Left ventricle myocardium superior (tissue), 1 donor: ENCODE measurements at places on chromosomes 7 and 10. TPM values are rescaled to one million over a fixed set of nuclear protein-coding genes. Genes with fewer than 3 reads are reported as not detected.

Gene POLR2J2
- total RNA-seq, result 3.4 TPM

DNA sequence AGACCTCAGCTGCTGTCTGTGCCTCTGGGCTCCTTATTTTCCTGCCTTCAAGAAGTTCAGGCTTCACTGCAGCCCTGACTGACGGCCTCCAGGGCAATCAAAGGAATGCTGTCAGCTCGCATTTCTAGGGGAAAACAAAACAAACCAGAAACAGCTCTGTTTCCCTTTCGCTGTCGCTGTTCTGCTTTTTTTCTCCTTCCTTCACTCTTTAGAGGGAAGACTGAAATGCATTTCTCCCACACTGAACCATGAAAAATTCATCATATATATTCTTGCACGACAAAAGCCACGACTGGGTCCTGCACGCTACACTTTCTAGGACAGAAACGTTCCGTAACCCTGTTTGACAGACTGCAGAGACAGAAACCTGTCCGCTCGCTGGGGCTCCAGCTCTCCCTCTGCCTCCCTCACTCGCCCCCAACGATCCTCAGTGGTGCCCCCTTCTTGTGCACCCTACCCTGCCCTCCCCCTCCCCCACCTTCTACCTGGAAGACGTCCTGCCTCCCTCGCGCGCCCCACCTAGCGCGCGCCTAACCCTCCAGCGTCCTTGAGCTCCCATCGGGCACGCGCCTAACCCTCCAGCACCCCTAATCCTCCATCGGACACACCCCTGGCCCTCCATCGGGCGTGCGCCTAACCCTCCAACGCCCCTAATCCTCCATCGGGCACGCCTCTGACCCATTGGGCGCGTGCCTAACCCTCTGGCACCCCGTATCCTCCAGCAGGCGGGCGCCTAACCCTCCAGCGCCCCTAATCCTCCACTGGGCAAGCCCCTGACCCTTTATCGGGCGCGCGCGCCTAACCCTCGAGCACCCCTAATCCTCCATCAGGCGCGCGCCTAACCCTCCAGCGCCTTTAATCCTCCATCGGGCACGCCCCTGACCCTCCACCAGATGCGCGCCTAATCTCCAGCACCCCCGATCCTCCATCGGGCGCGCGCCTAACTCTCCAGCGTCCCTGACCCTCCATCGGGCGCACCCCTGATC is 37.1 kb downstream of the SVOPL start:
- no peak for DNase-seq

GRCh38 chr10:94197241-94197640 is 165.5 kb downstream of the NOC3L start:
- no peak for DNase-seq

DNA sequence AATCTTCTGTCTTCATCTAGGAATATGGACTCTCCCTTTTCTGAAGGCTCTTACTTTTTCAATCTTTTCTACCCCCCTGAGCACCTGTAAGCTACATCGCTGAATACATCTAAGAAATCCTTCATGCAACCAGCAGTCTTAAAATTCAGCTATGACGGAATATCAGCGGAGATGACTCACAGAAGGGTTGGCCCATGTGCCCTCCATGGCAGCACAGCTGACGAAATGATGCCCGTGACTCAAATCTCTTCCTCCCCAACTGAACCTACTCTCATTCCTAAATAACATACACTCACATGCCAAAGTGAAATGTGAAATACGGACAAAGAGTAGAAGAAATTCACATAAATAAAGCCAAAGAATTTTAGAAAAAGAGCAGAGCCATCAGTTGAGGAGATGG is 30.3 kb upstream of the NCAPG2 start:
- no peak for DNase-seq

Gene RELN
- 2.5 TPM for total RNA-seq

Gene ZNF438
- 13.9 TPM for total RNA-seq

Gene AKR1E2
- total RNA-seq, result 4.5 TPM

Gene MRM2
- 23.5 TPM for total RNA-seq

- no peak for DNase-seq
These were observed 40.5 kb downstream of the AMZ1 start for GRCh38 chr7:2728316-2729030.

DNA sequence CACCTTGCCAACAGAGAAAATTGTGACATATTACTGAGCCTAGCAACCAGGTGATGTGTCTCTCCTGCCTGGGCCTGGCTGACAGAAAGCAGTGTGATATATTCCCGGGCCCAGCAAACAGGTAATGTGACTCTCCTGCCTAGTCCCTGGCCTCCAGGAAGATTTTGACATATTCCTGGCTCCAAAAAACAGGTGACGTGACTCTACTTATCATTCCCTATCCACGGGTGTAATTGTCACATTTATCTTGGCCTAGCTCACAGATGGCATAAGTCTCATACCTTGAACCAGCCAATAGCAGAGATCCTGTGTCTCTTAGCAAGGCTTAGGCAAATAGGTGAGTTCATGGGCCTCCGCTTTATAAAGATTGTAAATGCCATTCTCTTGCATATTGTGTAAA is 49.6 kb upstream of the ZNF680 start:
- no peak for DNase-seq

GRCh38 chr7:81355911-81356310 is 413.9 kb downstream of the HGF start:
- no peak for DNase-seq

DNA sequence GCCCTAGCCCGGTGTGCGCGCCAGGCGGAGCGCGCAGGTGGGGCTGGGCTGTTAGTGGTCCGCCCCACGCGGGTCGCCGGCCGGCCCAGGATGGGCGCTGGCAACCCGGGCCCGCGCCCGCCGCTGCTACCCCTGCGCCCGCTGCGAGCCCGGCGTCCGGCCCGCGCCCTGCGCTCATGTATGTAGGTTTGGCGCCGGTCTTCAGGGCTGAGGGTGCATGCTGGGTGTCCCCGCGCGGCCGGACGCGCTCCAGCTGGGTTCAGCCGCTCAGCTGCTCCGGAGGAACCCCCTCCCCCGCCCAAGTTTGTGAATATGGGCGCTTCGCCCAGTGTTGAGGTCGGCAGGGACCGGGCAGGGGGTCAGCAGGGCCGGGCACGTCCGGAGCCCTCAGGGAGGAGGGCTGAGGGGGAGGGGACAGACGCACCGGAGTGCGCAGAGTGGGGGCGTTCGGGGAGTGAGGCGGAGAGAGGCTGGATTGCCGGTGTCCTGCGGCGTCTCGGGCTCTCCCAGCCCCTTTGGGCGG is 559 bp downstream of the VWC2 start:
- peak; percentile 55 for DNase-seq

Gene HMX3
- total RNA-seq, result not detected

- no peak for DNase-seq
These were observed 129.8 kb upstream of the GPR26 start for GRCh38 chr10:123536176-123536845.

Gene SYT15
- total RNA-seq, result 3.6 TPM

- no peak for DNase-seq
These were observed 28.4 kb downstream of the RSU1 start for GRCh38 chr10:16788778-16789177.

Gene MINDY4
- 4.9 TPM for total RNA-seq

DNA sequence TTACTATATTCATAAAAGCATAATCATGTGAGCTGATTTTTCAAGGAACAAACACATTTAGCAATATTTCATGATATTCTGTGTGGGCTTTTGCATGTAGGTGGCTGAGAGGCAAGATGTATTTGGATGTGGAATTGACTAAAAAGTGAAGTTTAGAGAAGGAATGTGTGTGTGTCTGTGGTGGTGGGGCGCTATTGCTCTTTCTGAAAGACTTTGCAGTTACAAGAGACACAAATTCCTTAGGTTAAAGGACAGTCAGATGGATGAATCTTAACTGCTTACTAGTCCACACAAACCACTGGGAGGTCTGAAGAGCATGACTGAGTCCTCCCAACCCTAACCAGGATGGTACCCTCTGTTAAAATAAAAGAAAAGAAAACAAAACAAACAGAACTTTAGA is 200.1 kb downstream of the SDHAF3 start:
- no peak for DNase-seq

DNA sequence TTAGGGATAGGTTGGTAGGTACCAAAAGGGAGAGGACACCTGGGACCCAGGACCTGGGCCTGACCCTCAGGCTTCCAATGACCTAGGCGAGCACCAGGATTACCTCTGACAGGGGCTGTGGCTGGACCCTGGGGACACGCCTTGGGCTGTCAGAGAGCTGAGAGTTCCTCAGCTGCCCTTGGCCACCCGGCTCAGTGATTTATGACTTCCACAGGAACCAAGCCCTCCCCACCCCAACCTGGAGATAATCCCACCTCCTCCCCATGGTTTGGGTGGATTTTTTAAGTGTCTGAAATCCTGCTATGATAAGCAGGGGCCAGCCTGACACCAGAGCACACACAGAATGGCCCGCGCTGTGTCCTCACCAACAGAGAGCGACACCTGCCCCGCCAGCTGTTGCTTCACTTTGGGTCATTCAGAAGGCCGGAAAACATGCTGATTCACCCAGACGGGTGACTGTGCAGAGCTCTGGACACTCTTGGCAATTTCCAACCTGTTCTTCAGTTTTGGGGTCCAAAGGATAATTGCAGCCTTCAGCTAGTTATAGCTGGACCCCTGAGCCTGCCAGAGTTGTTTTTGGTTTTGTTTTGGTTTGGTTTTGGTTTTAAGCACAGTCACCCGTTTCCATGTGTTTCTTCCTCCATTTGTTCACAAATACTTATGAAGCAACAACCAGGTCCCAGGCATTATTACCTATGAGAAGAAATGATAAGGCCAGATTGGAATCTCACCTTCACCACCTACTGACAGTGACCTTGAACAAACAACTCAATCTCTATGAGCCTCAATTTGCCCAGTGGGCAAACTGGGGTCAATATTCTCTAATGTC is 78.2 kb downstream of the RAB11FIP2 start:
- no peak for DNase-seq

- DNase-seq, result no peak
These were observed 228.3 kb downstream of the CALN1 start for GRCh38 chr7:72183835-72184234.

DNA sequence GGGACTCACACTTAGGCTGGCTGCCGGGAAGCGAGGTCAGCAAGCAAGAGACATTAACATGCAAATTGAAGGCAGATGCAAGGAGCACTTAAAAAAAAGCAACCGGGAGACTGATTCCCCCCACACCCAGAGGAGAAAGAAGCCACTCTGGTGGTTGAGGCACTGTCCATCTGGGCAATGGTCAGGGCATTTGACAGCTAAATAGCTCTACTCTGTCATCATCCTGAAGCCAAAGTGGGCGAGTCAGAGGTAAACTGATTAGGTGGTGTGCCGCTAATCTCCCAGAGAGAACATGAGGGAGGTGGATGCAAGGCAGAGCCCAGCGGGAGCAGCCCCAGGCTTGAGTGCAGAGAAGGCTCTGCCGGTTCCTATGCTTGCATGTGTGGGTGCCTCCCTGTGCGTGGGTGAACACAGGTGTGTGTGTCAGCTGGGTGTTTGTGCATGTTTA is 100.6 kb downstream of the PLXNA4 start:
- no peak for DNase-seq

Gene AS3MT
- 22.4 TPM for total RNA-seq

DNA sequence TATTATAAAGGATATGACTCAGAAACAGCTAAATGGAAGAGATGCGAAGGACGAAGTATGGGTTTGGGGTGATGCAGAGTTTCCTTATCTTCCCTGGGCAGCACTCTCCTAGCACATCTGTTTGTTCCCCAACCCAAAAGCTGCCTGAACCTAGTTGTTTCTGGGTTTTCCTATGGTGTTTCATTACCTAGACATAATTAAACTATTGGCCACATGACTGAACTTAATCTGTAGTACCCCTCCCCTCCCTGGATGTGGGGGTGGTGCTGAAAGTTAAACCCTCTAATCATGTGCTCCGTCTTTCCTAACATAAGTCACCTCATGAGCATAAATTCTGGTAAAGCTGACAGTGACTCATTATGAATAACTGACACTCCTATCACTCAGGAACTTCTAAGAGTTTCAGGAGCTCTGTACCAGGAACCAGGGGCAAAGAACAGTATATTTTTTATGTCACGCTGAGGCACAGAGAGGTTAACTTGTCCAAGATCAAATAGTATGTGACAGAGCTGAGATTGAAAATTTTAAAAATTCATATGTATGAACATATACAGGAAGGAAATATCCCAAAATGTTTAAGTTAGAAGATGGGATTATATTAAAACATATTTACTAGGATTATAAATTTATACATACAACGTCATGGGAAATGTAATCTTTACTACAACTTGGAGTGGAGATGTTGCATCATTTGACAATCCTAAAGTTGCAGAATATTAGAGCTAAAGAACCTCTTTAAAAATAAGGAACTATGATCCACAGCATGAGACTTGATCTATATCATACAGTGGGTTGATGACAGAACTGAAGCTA is 4.8 kb downstream of the STRIP2 start:
- no peak for DNase-seq

Gene OIT3
- total RNA-seq, result not detected

Gene PRRT4
- 1.6 TPM for total RNA-seq
